HepG2 (cell line): ENCODE measurements at places on chromosomes 2 and 18. TPM values are rescaled to one million over a fixed set of nuclear protein-coding genes. Genes with fewer than 3 reads are reported as not detected.

Gene FAM124B
- total RNA-seq: not detected in 2 replicates

Gene CRYBA2
- not detected in 2 replicates for total RNA-seq

Gene TMEM163
- not detected in 2 replicates for total RNA-seq

Gene GAD1
- 0.09 TPM in 1 of 2 replicates, not detected in the other for total RNA-seq

Gene ACADL
- not detected in 2 replicates for total RNA-seq
